ENCODE measurements at places on chromosomes 2 and 18.

- no peak for DNase-seq
These were observed 68.1 kb downstream of the OLA1 start for GRCh38 chr2:174180165-174180724.

GRCh38 chr2:148814860-148815419 is 60.1 kb upstream of the KIF5C start:
- no peak for DNase-seq

GRCh38 chr18:13809531-13810255 is 14.3 kb upstream of the MC5R start:
- no peak for DNase-seq

DNA sequence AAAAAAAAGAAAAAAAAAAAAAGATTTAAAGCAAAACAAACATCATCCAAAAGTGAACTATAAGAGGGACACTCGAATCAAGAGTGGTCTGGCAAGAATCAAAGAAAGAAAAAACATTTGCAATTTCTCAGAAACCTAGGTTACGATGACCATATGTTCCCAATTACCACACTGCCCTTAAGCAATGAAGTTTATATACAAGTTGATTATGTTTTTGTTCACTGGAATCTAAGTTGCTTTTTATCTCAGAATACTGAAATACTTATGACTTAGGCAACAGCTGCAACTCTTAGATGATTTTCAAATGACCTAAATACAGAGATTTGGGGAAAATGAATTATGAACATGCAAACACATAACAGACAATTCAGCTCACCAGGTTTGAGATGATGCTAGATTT is 597.1 kb upstream of the CHAC2 start:
- no peak for DNase-seq

GRCh38 chr2:85972355-85972754 is 83.6 kb upstream of the ST3GAL5 start:
- DNase-seq, result no peak

GRCh38 chr2:230790981-230791380 is 73.8 kb upstream of the ITM2C start:
- no peak for DNase-seq

DNA sequence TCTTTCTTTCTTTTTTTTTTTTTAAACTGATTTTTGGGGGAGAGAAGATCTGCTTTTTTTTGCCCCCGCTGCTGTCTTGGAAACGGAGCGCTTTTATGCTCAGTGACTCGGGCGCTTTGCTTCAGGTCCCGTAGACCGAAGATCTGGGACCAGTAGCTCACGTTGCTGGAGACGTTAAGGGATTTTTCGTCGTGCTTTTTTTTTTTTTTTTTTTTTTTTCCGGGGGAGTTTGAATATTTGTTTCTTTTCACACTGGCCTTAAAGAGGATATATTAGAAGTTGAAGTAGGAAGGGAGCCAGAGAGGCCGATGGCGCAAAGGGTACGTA is 587 bp downstream of the MEIS1 start:
- no peak for DNase-seq

- DNase-seq, result no peak
These were observed 266.9 kb upstream of the DSEL start for GRCh38 chr18:67783196-67783946.

DNA sequence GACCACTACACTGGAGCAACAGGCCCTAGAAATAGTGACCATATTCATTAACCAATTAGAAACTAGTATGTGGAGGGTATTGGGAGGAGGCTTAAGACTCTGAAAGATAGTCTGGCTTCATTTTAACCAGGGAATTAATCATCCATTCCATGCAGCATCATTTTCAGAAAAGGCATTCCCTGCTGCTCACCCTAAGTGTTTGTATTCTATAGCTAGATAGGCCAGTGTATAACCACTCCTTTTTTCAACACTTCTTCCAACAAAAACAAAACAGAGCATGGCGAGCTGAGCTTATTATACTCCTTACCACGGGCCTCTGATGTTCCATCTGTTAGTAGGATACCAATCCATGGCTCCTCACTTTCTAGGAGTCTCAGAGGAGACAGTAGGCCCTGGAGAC is 112.0 kb upstream of the PKDCC start:
- DNase-seq, result no peak

- DNase-seq, result no peak
These were observed 64.4 kb upstream of the FOSL2 start for GRCh38 chr2:28327956-28328922.

DNA sequence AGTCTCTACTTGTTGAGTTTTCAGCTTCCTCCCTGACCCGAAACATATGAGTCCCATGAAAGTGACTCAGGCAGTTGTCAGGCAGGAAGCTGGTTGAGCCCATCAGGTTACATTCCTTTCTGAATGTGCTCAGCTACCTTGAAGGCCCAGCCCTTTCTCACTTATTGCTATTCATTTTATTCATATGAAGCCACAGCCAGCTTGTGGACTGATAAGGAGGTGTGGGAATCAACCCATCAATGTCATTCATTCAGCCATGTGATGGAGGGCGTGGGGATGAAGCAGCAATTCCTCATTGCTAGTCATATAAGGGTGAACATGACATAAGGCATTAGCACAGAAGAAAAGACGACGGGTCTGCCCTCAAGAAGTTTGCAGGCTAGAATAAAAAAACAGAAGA is 5.3 kb upstream of the VPS4B start:
- DNase-seq, result peak; percentile 45

- DNase-seq, result no peak
These were observed 69.4 kb downstream of the TXNL1 start for GRCh38 chr18:56568986-56569385.

- no peak for DNase-seq
These were observed 98.9 kb downstream of the CCDC148 start for GRCh38 chr2:158357699-158358098.

GRCh38 chr18:58863539-58864145 is 1.0 kb upstream of the ZNF532 start:
- DNase-seq, result peak; percentile 59

DNA sequence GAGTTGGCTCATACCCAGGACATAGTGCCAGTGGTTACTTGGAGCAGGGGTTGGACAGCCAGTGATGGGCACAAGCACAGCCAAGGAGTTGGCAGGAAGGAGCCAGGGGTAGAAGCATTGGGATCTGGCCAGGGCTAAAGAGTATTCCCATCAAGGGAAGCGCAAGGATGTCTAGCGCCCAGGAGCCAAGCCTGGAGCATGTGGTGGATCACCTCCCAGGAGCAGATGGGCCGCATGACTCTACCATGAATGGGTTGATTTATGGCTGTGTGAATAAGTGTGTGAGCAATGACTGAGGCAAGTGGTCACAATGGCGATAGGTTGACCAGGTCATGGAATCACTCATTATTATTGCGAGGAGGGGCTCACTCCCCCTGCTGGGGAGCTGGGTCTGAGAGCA is 111.1 kb downstream of the FHOD3 start:
- DNase-seq, result no peak

DNA sequence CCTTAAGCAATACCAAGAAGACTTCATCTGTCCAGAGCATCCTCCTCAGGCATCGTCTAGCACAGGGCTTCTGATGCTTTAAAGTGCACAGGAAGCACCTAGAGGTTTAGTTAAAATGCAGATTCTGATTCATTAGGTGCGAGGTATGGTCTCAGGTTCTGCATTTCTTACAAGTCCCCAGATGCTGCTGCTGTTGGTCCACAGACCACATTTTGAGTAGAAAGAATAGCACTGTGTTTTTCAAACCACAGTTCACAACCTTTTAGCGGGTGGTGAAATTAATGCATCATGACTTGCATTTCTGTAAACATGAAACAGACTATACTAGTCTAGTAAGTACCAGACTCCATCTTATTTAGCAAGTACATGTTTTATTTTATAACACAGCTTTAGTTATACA is 134.6 kb downstream of the TMEFF2 start:
- no peak for DNase-seq

DNA sequence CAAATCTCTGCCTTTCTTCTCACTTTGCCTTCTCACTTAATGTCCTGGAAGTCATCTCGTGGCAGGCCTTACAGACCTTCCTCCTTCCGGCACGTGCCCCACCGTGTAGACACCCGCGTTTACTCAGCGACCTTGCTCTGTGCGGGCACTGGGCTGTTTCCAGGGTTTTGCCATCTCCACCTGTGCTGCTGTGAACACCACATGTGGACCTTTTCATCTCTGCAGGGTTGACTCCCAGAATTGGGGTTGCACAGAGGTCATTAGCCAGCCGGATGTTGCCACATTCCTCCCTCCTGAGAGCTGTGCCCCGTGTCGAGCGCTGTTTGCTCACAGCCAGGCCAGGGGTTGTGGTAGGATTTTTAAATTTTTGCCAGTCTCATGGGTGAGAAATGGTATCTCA is 25.4 kb downstream of the KCNG2 start:
- DNase-seq, result no peak

- no peak for DNase-seq
These were observed 2015.7 kb upstream of the LRRTM1 start for GRCh38 chr2:82320296-82320695.

DNA sequence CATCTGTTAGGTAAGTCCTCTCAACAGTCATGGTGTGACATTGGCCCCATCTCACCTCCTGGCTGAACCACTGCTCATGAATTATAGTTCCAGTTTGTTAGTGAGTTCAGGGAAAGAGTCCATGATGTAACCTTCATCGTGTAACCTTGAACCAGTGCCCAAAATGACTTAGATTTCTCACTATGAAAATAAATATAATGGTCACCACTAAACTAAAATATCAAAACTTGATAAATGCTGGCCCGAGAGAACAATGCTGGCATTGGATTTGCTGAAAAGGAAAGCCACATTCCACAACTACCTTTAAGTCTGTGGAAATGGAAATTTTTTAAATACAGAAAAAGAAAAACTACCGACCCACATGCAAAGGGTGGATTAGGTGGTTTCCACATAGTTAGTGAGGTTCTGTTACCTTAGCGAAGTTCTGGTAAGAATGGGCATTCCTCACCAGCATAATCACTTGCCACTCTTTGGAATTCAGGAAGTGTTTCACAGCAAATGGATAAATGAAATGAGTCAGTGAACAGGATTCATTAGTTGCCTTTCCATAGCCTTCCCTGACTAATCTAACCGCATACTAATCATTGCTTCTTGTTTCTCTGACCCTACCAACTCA is 133.9 kb upstream of the CTAGE1 start:
- DNase-seq, result no peak

GRCh38 chr2:168500516-168500915 is 44.4 kb downstream of the CERS6 start:
- no peak for DNase-seq

GRCh38 chr2:226868331-226869162 is 32.7 kb downstream of the RHBDD1 start:
- DNase-seq, result no peak

GRCh38 chr2:180474716-180475115 is 467.6 kb upstream of the CWC22 start:
- no peak for DNase-seq

- no peak for DNase-seq
These were observed 777.5 kb upstream of the ID2 start for GRCh38 chr2:7904319-7904718.

DNA sequence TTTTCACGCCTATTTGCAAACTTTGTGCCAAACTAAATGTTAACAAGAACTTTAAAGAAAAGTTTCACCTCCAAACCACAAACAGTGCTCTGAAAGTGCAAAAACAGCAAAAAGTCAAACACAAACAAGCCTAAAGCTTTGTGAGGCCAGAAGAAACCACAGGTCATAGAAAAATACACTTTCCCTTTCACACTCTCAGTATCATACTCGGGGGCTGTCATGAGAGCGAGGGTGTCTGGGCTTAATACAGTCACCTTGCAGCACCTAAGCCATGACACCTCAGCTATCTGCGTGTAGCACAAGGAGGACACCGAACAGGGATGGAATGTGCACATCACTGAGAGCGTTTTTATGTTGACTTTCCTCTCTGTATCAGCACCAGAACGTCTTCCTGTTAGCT is 26.6 kb upstream of the SEH1L start:
- peak; percentile 42 for DNase-seq

DNA sequence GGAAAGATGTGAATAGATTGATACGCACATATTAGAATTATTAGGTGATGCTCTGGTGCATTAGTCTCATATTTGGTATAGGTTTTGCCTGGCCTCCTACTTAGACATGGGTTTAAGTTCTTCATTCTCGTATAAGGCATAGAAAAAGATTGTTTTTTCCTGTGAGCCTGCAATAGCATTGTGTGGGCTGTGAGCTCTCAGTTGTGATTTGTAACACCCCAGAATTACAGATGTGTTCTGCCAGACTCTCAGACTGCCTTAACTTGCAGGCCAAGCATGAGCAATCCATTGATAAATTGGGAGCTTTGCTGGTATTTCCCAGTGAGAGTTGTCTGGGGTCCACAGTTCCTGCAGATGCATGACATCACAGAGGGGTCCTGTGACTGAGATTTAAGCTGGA is 95.7 kb downstream of the MAPRE2 start:
- DNase-seq, result no peak

- DNase-seq, result peak; percentile 48
These were observed 24.8 kb downstream of the GALM start for GRCh38 chr2:38690499-38691420.

- DNase-seq, result no peak
These were observed 1007.0 kb upstream of the CELF4 start for GRCh38 chr18:38572554-38573111.

DNA sequence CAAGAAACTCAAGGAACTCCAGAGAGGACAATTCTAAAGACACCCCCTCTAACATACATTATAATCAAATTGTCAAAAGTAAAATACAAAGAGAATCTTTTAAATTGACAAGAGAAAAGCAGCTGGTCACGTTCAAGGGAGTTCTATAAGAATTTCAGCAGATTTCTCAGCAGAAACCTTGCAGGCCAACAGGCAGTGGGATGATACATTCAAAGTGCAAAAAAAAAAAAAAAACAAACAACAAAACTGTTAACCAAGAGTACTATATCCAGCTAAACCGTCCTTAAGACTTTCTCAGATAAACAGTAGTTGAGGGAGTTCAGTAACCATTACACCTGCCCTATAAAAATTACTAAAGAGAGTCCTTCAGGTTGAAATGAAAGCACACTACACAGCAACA is 33.9 kb downstream of the CCDC138 start:
- DNase-seq, result no peak

DNA sequence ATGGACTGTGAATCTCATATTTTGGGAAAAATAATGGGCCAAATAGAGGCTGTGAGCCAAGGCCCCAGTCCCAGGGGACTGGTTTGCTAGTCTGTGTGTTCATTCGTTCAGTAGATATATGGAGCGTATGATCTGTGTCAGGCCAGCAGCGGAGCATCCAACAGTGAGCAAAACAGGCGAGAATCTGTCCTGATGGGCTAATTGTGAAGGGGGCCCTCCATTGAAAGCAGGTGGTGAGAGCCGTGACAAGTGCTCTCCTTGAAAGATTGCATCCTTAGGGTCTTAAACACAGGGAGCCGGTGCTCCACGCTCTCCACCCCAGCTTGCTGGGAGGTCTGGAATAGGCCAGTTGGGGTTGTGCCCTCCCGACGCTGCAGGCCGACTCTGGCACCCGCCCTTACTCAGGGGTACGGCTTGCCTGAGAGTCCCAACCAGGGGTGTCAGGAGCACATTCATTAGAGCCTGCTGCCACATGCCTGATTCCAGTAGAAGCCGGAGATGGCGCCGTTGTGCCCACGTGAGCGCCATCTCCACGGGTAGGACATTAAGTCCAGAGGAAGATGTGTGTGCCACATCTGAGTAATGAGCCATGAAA is 213.3 kb downstream of the SH3RF3 start:
- no peak for DNase-seq

Measured in activated CD4-positive, alpha-beta T cell treated with anti-CD3 and anti-CD28 coated beads for 36 hours (primary cell).